ENCODE measurements at places on chromosomes 2 and 18.

- no peak for DNase-seq
These were observed 129.5 kb downstream of the NDUFA10 start for GRCh38 chr2:239895669-239896068.

DNA sequence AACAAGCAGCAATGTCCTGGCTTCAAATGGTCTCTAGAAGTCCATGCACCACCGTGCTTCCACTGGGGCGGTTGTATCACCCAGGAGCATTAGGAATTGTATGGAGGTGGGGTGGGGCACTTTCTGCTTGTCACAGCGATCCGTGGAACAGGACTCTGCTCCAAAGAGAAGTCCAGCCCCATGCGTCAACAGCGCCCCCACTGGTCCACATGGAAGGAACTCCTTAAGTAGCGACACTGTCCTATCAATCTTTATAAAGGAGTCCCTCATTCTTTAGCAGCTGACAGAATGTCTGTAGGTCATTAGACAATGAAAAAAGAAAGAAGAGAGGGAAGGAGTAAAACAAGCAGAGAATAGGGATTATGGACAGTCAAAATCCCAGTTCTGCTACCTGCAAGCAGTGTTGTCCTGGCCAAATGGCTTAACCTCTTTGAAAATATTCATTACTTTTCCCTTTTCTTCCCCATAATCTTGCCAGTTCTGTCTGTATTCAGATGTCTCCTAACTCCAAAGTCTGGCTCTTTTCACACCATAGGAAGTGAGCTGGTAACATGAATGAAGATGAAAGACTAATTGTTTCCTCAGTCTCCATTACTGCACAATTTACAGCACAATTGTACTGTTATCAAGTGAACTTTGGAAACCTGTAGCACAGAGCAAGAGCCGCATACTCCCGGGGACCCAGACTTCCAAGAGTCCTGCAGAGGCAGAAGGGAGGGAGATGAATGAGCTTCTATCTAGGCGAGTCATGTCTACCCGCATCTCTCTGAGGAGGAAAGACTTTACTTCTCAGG is 9.9 kb downstream of the NFE2L2 start:
- DNase-seq, result no peak

GRCh38 chr2:28564346-28564745 is 68.5 kb downstream of the PLB1 start:
- no peak for DNase-seq

GRCh38 chr2:148813603-148814065 is 61.4 kb upstream of the KIF5C start:
- DNase-seq, result peak; percentile 76

Data from CD4-positive, alpha-beta T cell treated with Interleukin-15 for 4 hours (primary cell).